ENCODE measurements at places on chromosomes 2 and 18. TPM values are rescaled to one million over a fixed set of nuclear protein-coding genes. Genes with fewer than 3 reads are reported as not detected.

HRH4 gene
- 0.18 TPM for polyA plus RNA-seq

GRCh38 chr2:68908392-68908970 lies 37.3 kb upstream of the BMP10 start:
- DNase-seq = no peak

CFAP65 gene
- 9.0 TPM for polyA plus RNA-seq

DNA sequence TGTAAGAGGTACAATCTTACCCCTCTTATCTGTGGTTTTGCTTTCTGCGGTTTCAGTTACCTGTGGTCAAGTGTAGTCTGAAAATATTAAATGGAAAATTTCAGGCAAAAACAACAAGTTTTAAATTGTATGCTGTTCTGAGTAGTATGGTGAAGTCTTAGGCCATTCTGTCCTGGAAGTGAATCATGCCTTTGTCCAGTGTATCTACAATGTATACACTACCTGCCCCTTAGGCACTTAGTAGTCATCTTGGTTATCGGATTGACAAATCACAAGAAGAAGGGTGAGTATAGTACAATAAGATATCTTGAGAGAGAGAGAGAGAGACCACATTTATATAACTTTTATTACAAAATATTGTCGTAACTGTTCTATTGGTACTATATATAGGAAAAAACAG lies 43.5 kb downstream of the RAB3GAP1 start:
- no peak for DNase-seq

BUB1 gene
- polyA plus RNA-seq = 13.2 TPM

SLC40A1 gene
- polyA plus RNA-seq = 36.1 TPM

- no peak for DNase-seq
These were observed 1.6 kb upstream of the TMBIM1 start for GRCh38 chr2:218293715-218294429.

DNA sequence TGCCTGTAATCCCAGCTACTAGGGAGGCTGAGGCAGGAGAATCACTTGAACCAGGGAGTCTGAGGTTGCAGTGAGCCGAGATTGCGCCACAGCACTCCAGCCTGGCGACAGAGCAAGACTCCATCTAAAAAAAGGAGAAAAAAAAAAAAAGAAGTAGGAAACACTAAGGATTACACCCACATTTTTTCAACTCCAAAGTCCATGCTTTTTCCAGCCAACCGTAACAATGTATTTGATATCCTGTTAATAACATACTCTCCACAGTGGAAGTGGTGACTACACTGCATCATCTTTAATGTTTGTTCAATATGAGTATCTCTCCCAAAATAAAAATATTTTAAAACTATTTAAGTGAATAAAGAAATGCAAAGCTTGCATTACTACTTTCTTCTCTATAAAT lies 481.6 kb upstream of the ACVR2A start:
- no peak for DNase-seq

Data from spinal cord (tissue), 10 donors.